ENCODE measurements at places on chromosomes 11 and 22.

GRCh38 chr22:48709976-48710375 lies 1117.7 kb downstream of the BRD1 start:
- no peak for DNase-seq

DNA sequence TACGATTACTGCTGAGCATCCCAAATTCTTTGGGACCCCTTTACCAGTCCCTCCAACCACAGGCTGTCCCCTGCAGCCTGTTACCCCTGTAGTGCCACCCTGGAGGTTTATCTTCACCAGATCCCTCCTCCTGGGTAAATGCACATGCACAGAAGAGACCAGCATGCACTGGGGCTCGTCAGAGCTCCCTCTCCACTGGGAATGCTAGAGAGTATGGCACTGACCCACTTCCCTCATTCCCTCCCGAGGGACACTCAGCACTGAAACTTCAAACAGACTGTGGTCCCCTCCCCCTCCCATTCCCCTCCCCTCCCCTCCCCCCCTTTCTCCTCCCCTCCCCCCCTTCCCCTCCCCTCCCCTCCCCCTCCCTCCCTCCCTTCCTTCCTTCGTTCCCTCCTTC lies 49.1 kb downstream of the C11orf91 start:
- no peak for DNase-seq

GRCh38 chr22:35467681-35468434 lies 67.9 kb downstream of the MCM5 start:
- no peak for DNase-seq

- DNase-seq, result no peak
Observed at GRCh38 chr11:27004103-27004502, 10.2 kb downstream of the FIBIN start.

GRCh38 chr11:57476757-57477506 lies 16.6 kb downstream of the RTN4RL2 start:
- peak; percentile 69 for DNase-seq

- no peak for DNase-seq
Observed at GRCh38 chr11:15824060-15824459, 532.3 kb downstream of the SOX6 start.

- DNase-seq, result peak; percentile 67
Observed at GRCh38 chr22:17772958-17773605, 1.2 kb downstream of the BID start.

- no peak for DNase-seq
Observed at GRCh38 chr22:38426628-38427027, 28.4 kb downstream of the KCNJ4 start.

GRCh38 chr11:27429761-27430393 lies 42.7 kb downstream of the LGR4 start:
- peak; percentile 68 for DNase-seq

- no peak for DNase-seq
Observed at GRCh38 chr11:59894616-59895015, 16.0 kb downstream of the OOSP3 start.

- peak; percentile 5 for DNase-seq
Observed at GRCh38 chr22:46213052-46213451, 37.0 kb downstream of the CDPF1 start.

DNA sequence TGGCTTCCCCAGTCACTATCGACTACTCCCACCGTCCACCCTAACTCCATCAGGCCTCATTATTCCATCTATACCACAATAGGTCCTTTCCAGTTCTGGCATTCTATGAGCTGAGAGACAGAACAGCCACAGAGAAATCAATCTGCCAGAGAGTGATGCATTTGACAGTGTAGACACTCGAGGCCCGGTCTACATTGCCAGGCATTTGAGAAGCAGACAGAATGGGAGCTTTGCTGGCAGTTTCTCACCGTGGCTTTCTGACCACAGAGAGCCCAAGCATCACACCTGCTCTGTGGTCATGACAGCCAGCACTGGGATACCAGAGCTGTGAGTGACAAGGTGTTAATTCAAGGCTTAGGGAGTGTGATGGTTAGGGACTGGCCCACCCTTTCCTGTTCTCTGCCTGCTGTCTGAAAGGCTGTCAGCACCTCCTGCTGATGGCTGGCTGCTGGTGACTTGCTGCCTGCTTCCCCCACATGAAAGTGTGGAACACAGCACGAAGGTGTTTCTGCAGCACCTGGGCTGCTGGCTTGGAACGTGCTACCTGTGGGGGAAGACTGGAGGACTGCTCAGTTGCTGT lies 137.8 kb downstream of the KIRREL3 start:
- no peak for DNase-seq

- DNase-seq, result peak; percentile 51
Observed at GRCh38 chr11:74311352-74311926, at the start of gene P4HA3. Gene P4HA3 (minus strand): TSS chr11:74311640. CDS start chr11:74311611, 29 bp downstream.

Measured in M059J (cell line).